H1 (cell line): ENCODE measurements at places on chromosomes 1 and 21. TPM values are rescaled to one million over a fixed set of nuclear protein-coding genes. Genes with fewer than 3 reads are reported as not detected.
A peak's percentile ranks its signal among the peaks of the same experiment; 100 is the strongest.

- no peaks in the 10 kb centered on the region for H3K36me3 ChIP-seq
- no peaks in the 10 kb centered on the region for H3K4me1 ChIP-seq
- no peak for DNase-seq
Measured at GRCh38 chr1:30526652-30527345, 196.6 kb downstream of the MATN1 start.

DNA sequence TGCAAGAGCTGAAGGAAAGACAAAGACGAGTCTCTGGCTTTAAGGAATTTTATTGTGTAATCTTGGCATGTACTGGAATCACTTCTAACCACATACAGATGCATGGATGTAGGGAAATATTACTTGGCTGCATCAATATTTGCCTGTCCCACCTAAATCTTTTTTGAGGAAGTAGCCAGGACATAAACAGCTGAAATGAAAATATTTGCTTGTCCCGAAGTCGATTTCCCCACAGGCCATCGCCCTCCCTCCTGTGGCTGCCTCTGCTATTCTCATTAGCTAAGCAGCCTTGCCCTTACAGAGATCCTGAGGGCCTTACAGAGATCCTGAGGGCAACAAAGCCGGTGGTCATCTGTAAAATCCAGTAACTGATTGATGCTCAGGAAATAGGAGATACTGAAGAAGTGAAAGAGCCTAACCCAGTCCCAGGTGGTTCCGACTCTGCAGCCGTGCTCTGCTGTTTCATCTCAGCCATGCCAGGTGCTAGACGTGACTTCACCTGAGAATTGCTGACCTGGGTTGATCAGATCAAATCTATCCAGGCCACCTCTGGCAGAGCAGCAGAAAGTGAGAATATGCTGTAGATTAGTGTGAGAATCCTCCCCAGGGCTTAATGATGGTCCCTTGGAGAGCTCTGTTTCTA, 25.5 kb downstream of the MAN1C1 start:
- H3K27ac ChIP-seq = no peak overlapping the region
- no peaks in the 10 kb centered on the region for H3K4me1 ChIP-seq
- H3K4me3 ChIP-seq = no peak overlapping the region
- no peaks in the 10 kb centered on the region for H3K36me3 ChIP-seq
- peak; percentile 23 for DNase-seq
- H3K27me3 ChIP-seq = no peaks in the 10 kb centered on the region

DNA sequence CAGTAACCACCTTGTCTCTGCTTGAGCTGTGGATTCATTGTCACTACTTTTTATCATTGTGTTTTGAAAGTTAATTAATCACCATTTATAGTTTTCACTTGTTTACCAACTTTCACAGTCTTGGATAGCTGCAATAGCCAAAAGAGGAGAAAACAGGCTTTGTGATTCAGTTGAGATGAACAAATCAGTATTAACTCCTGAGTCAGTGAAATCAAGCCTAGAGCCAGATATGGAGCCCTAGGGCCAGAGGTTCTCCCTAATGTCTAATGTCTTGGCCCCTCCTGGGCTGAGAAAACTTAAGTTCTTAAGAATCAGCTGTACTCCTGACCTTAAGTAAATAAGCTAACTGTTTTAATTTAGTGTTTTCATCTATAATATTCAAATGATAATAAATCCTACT, 228.8 kb downstream of the DNM3 start:
- no peak overlapping the region for H3K27ac ChIP-seq
- no peaks in the 10 kb centered on the region for H3K4me1 ChIP-seq
- H3K4me3 ChIP-seq = no peak overlapping the region
- no peaks in the 10 kb centered on the region for H3K27me3 ChIP-seq
- no peak for DNase-seq

- H3K27me3 ChIP-seq = no peaks in the 10 kb centered on the region
- no peaks in the 10 kb centered on the region for H3K36me3 ChIP-seq
Measured at GRCh38 chr1:239237912-239238311, 148.5 kb upstream of the CHRM3 start.

DNA sequence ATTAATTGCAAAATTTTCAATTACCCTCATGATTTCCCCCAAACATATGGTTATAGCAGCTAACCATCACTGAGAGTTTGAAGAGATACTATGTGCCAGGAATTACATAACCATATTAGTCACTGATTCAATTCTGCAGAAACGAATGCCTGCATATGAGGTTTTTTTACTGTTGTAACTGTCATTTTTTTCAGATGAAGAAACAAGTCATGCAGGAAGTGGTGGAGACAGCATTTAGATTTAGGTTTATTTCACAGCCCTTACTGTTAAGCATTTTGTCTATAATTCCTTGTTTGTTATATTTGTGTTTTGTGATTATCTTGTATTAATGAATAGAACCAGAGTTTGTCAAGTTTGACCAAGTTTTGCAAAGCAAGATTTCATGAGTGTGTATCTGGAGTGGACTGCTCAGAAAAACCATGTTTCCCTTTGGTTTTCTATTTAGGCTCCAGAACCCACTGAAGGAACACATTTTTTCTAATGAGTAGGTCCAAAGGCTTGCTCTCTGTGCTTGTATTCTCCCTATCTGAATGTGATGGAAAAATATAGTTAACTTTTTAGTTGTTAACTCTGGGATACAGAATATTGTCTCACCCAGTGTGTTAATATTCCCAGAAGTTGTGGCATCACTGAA, 308.5 kb upstream of the ADAMTS5 start:
- H3K4me1 ChIP-seq = no peaks in the 10 kb centered on the region
- no peaks in the 10 kb centered on the region for H3K27me3 ChIP-seq
- no peak overlapping the region for H3K27ac ChIP-seq
- H3K4me3 ChIP-seq = no peak overlapping the region
- no peak for DNase-seq

DNA sequence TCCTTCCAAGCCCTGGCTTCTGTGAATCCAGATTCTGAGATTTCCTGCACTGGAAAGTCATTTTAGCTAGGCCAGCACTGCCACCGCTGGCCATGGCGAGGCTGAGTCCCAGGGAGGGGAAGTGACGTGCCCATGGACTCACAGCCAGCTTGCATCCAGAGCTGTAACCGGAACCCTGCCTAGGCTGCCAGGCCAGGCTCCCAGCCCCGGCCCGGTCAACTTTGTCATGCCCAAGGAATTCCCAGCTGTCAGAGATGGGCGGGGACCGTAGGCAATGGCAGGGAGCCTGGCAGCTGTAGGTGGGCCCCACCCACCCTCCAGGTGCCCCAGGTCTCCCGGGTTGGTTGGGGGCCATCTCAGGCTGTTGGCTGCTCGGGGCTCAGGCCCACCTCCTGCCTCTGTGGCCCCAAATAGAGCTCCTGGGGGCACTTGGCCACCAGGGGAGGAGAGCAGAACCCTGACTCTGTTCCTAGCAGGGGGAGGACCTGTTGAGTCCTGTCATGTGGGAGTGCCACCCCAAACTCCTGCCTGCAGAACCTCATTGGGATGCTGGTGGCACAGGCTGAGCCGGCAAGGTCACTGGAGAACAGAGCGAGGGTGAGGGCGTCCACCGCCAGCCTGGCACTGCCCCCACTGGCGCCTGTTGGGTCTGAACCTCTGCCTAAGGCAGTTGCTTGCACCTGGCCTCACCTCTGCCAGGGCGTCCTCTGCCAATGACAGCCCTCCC, 57.8 kb downstream of the FOXO6 start:
- H3K27me3 ChIP-seq = no peaks in the 10 kb centered on the region
- no peaks in the 10 kb centered on the region for H3K36me3 ChIP-seq
- H3K27ac ChIP-seq = no peak overlapping the region
- H3K4me1 ChIP-seq = peaks cover 2% of the 10 kb centered on the region; the same call in 1 of the 2 replicates

GRCh38 chr1:67162954-67163353, 3.3 kb upstream of the IL23R start:
- no peak for DNase-seq
- H3K4me1 ChIP-seq = no peaks in the 10 kb centered on the region
- H3K36me3 ChIP-seq = no peaks in the 10 kb centered on the region
- no peak overlapping the region for H3K4me3 ChIP-seq
- no peak overlapping the region for H3K27ac ChIP-seq
- no peaks in the 10 kb centered on the region for H3K27me3 ChIP-seq

DNA sequence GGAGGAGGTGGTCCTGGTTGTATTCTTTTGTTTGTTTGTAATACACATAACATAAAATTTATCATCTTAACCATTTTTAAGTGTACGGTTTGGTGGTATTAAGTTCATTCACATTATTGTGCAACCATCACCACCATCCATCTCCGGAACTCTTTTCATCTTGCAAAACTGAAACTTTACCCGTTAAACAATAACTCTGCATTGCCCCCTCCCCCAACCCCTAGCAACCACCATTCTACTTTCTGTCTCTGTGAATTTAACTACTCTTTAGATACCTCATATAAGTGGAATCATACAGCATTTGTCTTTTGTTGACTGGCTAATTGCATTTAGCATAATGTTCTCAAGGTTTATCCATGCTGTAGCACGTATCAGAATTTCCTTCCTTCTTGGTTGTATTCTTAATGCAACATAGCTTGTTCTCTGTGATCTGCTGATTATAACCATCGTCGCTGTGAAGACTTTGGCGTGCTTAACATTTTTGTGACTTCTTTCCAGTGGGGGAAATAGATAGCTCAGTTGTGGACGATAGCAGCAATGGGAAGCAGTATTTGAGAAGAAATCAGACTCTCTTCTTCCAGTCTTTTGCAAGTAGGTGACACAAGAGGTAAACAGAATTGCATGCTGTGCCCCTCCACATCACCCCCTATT, 117.5 kb upstream of the HOOK1 start:
- H3K36me3 ChIP-seq = no peaks in the 10 kb centered on the region
- H3K27ac ChIP-seq = no peak overlapping the region
- no peak for DNase-seq
- no peak overlapping the region for H3K4me3 ChIP-seq
- H3K27me3 ChIP-seq = no peaks in the 10 kb centered on the region

- no peak overlapping the region for H3K27ac ChIP-seq
- H3K4me3 ChIP-seq = no peak overlapping the region
- H3K27me3 ChIP-seq = no peaks in the 10 kb centered on the region
- H3K4me1 ChIP-seq = peaks cover 5% of the 10 kb centered on the region
- no peaks in the 10 kb centered on the region for H3K36me3 ChIP-seq
Measured at GRCh38 chr1:59061876-59062275, 235.0 kb upstream of the FGGY start.

- H3K4me1 ChIP-seq = no peaks in the 10 kb centered on the region; the same call in 1 of the 2 replicates
- peaks cover 5% of the 10 kb centered on the region for H3K36me3 ChIP-seq
- peak overlapping the region; percentile 61; the same call in 1 of the 2 replicates for H3K27ac ChIP-seq
- H3K4me3 ChIP-seq = peak overlapping the region; percentile 67
Measured at GRCh38 chr21:36105327-36105842, 29.5 kb upstream of the CBR3 start.

DNA sequence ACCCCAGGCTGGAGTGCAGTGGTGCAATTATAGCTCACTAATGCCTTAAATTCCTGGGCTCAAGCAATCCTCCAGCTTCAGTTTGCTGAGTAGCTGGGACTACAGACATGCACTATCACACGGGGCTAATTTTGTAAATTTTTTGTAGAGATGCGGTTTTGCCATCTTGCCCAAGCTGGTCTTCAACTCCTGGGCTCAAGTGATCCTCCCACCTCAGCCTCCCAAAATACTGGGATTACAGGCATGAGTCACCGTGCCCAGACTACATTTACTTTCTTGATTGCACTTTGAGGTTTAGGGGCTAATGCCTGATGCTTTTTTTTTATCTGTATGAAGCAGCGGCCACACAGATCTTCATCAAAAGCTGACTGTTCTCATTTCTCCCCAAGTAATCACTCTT, 124.6 kb downstream of the KIF26B start:
- H3K27ac ChIP-seq = no peak overlapping the region
- no peaks in the 10 kb centered on the region for H3K4me1 ChIP-seq
- no peaks in the 10 kb centered on the region for H3K27me3 ChIP-seq
- DNase-seq = no peak

DNA sequence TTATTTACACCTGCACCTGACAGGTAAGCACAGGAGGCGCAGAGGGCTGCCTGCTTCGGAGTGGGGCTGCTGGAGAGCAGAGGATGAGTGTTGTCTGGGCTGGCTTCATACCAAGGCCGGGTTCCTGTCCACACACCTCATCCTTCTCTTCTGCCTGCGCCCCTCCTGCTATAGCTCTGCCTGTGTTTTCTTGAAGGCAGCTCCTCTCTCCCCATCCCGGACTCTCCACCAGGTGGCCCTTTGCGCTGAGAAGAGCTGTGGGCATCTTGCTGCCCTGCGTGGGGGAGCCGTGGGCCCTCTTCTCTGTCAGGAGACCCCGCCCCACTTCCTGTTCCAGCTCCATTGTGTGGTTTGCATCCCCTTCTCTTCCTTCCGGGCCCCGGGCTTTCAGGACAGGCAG, 35.0 kb downstream of the ARHGEF10L start:
- H3K4me3 ChIP-seq = no peak overlapping the region
- peaks cover 15% of the 10 kb centered on the region for H3K4me1 ChIP-seq
- H3K27ac ChIP-seq = no peak overlapping the region
- no peak for DNase-seq
- no peaks in the 10 kb centered on the region for H3K36me3 ChIP-seq
- no peaks in the 10 kb centered on the region for H3K27me3 ChIP-seq

DNA sequence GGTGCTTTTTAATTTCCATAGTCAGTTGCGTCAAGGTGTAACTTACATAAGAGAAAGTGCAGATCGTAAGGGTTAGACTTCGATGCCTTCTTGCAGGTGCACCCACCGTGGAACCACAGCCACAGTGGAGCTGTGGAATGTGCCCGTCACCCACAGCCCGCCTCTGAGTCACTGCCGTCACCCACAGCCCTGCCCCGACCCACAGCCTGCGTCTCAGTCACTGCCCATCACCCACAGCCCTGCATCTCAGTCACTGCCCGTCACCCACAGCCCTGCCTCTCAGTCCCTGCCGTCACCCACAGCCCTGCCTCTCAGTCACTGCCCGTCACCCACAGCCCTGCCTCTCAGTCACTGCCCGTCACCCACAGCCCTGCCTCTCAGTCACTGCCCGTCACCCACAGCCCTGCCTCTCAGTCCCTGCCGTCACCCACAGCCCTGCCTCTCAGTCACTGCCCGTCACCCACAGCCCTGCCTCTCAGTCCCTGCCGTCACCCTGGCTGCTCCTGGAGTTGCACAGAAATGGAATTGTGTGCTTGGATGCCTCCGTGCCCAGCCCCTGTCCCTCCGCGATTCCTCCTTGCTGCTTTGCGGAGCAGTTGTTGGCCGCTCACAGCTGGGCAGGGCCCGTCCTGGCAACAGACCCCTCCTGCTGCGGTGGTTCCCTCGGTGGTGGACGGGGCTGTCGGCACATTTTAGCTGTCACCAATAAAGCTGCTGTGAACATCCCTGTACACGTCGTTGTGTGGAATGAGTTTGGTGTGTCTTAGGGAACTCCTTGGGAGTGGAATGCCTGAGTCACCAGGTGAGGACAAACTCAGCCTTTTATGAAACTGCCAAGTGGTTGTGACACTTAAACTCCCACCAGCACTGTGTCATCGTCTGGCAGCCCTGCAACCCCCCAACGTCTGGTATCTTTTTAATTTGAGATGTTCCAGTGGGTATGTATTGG, 44.9 kb upstream of the COL6A2 start:
- H3K4me3 ChIP-seq = no peak overlapping the region
- peaks cover 22% of the 10 kb centered on the region for H3K4me1 ChIP-seq
- DNase-seq = no peak
- H3K36me3 ChIP-seq = no peaks in the 10 kb centered on the region
- 0 out of 2 replicates have a peak, but pooled peaks cover 2% of the 10 kb centered on the region for H3K27me3 ChIP-seq
- H3K27ac ChIP-seq = no peak overlapping the region

Gene HOOK1
- total RNA-seq = 34.5 and 39.5 TPM in 2 replicates

Gene BSND
- 0.40 and 0.43 TPM in 2 replicates for total RNA-seq

Gene NTMT2
- 0.67 TPM in 1 of 2 replicates, not detected in the other for total RNA-seq

Gene ZNF593OS
- not detected in 2 replicates for total RNA-seq

Gene KRTCAP2
- total RNA-seq = 146 TPM in 2 replicates

Gene ACAP3
- 26.5 and 28.3 TPM in 2 replicates for total RNA-seq
